ENCODE measurements at places on chromosomes 7 and 10.

GRCh38 chr7:100483722-100484672, at the start of gene NYAP1:
Gene NYAP1 (plus strand): TSS chr7:100483927. CDS start chr7:100485312, 1,385 bp downstream.
- DNase-seq: peak; percentile 63

DNA sequence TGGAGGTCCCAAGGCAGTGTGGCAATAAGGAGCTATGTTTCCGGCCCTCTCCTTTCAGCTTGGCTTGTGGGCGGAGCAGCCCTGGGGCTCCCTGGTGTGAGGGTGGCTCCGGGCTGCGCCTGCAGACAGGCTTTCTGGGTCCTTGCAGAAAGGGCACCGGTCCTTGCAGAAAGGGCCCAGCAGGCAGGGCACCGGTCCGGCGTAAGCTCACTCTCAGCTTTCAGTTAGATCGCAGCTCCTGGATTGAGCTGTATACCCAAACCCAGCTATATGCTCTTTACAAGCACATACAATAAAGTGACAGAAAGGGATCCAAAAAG, 293.8 kb upstream of the SHH start:
- no peak for DNase-seq

DNA sequence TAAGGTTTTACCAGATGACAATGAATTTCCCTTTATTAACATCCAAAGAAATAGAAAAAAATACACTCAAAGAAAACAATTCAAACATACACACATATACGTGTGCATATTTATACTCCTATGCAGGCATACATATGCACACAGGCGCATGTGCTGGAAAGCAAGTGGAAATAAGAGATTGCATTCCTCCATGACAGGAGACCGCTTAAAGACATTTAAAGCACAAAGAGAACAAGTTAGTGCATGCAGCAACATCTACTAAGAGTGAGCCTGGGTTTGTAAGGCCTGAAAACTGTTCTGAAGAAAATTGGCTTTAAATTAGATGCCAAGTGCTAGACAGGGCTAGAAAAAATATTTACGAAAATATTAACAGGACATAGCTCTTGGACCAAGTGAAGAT, 40.1 kb upstream of the PPP1R17 start:
- no peak for DNase-seq

DNA sequence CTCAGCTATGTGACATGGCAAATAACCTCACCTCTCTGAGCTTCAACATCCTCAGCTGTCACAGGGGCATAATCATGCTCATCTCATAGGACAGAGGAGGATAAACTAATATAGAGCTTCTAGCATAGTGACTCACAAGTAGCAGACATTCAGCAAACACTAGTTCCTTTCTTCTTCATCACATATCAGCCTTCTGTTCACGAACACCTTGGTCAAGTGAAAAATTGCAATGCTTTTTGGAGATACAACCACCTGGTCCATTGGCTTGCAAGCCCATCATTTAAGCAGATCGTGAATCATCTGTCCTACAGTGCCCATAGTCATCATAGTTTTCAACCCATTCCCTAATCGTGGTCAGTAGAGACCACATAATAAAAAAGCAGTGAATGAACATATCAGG, 277.9 kb upstream of the YAE1 start:
- DNase-seq: no peak

GRCh38 chr7:39609113-39609934, 14.0 kb upstream of the RALA start:
- peak; percentile 80 for DNase-seq
